ENCODE measurements at places on chromosomes 7 and 10.
A peak's percentile ranks its signal among the peaks of the same experiment; 100 is the strongest.

GRCh38 chr7:1676550-1677078 is 6.5 kb downstream of the ELFN1 start:
- no peak for DNase-seq

DNA sequence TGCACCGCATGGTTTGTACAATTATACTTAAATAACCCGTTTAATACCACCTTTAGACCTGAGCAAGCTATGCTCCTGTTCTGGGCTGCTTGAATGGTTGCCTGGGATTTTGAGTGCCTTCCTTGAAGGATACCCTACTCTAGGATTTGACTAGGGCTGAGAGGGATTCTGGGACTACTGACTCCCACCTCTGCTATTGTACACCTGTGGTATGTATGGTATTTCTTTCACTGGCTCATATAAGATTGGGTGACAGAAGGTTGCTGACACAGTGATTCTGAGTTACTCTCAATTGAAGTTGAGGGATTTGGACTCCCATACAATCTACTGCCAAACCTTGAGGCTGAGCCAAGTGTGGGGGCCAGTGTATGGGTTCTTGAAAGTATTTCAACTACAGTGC is 494.4 kb upstream of the SEMA3D start:
- DNase-seq = no peak

GRCh38 chr10:132101529-132101928 is 35.8 kb downstream of the JAKMIP3 start:
- DNase-seq = no peak

DNA sequence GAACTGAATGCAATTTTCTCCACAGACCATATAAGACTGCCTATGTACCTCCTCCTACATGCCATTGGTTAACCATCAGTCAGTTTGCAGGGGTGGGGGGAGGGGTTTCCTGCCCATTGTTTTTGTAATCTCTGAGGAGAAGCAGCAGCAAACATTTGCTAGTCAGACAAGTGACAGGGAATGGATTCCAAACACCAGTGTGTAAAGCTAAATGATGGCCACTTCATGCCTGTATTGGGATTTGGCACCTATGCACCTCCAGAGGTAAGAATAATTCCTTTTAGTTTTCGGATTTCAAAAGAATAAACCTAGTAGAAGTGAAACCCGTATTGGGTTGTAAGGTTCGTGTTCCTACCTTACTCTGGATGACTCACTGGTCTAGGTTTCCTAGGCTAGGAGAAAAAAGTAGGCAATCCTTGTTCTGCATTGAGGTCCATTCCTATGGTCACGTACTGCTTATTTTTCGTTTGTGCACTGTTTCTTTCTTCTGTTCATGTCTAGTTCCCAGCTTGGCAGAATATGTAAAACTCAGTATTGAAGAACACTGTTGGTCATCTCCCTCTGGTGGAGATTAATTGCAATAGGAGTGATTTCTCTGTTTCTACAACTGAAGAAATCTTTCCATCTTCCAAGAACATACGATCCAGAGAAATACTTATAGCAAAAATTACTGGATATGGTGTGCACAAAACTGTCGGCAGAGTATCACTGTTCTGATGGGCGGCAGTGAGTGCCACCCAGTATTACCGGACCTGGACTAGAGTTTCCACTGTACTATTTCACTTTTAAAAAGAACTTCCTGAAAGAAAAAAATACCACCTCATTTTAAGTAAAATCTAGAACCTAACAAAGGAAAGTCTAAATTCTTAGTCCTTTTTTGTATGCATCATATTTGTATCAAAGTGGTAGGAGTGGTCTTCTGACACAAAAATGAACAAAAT is at the start of gene AKR1C3:
AKR1C3 (plus strand) TSS at position 150 of the 941 bp plus-strand sequence; CDS start at position 181, 31 bp downstream.
- no peak for DNase-seq

DNA sequence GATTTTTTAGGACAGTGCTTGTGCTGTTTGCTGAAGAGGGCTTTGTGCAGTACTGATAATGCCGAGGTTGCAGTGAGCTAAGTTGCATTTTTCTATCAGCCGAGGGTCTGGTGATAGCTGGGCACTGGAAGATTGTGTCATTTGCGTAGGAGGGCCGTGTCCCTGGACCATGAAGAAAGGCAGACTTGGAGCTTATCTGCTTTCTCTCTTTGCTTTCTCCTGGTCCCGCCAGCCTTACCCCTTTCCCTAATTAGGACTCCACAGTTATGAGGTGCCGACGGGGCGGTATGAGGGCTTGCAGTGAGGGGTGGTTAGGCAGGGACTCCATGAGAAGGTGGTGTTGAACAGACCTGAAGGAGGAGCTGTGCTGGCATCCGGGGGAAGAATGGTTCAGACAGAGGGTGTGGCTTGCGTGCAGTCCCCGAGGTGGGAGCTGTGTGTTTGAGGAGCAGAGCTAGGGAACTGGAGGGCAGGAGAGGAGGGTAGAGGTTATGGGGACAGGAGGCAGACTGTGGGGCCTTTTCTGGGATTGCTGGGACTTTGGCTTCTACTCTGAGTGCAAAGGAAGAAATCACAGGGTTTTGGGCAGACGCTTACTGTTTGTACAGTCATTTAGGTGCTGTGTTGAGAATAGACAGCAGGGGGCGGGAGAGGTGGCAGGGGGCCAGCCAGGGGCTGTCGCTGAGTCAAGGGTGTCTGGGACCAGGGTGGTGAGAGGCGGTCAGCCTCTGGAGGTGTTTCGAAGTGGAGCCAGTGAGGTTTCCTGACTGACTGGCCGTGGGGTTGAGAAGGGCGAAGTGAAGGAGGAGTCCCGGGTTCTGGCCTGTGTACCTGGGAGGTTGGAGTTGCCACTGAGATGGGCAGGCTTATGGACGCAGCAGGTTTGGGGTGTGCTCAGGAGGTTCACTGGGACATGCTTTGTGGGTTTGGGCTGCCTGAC is 43.4 kb downstream of the PRF1 start:
- peak; percentile 56 for DNase-seq

GRCh38 chr7:77484785-77485184 is 52.3 kb upstream of the PTPN12 start:
- DNase-seq = no peak

- DNase-seq = no peak
Observed at GRCh38 chr10:28343252-28343651, 40.4 kb upstream of the MPP7 start.

DNA sequence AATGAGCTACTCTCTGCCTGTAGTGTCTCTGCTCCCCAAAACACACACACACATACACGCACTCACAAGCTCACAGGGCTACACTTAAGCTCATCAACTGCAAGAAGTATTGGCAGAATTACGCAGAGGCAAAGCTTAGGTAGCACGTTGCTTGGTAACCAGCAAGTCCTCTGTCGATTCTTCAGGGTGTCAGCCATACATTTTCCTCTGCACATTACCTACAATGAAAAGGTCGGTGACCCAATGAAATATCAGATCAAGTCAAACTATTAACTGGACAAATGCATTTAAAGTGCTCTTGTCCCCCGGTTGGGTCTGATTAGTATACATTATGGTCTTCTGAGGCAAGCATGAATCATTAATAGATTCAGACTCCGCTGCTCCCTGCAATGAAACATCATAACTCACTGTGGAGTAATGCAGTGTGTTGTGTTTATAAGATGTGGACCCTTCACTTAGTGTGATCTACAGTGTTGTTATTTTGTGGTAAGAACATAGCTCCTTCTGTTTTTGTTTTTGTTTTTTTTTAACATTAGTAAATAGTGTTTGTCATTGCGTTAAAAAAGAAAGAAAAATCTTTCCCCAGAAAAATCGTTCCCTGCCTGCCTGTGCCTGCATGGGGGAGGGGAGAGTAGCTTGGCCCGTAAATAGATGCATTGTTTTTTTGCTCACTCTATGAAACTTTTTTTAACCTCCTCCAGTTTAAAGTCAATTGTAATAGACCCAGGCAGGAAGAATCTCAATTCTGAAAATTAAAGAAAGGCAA is 325.5 kb downstream of the SFMBT2 start:
- no peak for DNase-seq

GRCh38 chr10:98444314-98445006 is 2.3 kb downstream of the HPS1 start:
- DNase-seq = no peak

DNA sequence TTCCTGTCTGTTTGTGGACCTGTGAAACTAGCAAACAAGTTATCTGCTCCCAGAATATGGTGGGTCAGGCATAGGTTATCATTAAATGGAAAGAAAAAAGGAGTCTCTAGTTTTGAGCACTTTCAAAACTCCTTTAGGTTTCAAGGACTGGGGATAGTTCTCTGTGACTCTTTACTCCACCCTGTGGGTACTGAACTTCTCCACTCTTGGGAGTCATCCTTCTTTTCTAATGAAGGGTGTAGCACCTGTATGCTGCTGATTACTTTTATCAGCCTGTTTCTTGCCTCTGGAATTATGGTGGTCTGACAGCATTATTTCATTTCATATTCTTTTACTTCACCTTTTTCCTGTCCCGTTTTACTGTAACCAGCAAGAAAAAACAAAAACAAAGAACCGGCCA is 6.7 kb downstream of the GNAI1 start:
- no peak for DNase-seq

DNA sequence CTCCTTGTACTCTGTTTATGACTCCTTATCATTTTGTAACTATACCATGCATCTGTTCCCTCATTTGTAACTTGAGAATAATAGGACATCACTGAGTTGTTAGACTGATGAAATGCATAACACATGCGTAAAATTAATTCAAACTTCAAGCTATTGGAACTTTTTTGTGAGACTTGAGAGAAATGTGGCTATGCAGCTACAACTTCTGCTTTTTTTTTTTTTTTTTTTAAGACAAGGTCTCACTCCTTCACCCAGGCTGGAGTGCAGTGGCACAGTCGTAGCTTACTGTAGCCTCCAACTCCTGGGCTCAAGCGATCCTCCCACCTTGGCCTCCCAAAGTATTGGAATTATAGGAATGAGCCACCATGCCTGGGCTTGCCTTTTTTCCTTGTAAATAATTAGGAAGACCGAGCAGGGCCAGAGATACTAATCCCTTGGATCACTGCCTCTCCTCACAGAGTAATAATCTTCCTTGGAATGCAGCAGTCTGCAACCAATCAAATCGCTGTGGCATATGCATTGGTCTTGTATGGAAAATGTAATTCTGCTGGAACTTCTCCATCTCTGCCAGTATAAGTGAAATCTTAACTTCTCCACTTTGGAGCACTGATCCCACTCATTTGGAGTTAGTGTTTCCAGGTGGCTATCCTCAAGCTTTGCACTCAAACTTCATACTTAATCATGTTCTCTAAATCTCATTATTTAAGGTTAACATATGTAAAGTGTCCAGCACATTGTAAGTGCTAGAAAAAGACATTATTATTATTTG is 2.0 kb upstream of the PANK1 start:
- DNase-seq = no peak

DNA sequence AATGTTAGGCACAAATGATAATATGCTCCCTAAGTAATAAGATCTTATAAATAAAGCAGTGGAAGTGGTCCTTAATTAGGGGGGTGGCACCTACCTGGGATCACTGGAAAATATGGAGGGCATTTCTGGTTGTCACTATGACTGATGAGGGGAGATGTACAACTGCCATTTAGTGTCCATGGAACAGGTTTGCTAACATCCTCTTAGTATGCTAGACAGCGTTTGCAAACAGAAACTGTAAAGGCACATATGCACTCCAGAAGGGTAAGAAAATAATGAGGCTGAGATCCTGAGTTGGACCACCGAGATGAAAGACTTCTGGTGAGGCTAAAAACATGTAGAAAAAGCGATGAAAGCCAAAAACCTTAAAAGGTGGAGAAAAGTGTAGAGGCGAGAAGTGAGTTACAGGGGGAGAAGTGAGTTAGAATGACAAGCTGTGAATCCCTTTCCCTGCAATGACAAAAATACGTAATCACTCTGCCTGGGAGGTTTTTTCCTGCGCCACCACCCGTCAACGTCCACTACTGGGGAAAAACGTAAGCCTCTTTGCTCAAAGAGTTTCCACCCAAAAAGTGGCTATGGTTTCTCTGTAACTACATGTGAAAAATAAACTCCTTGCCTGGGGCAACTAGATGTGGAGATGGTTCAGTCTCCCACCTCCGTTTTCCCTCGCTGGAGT is 767 bp downstream of the KRIT1 start:
- DNase-seq = no peak

DNA sequence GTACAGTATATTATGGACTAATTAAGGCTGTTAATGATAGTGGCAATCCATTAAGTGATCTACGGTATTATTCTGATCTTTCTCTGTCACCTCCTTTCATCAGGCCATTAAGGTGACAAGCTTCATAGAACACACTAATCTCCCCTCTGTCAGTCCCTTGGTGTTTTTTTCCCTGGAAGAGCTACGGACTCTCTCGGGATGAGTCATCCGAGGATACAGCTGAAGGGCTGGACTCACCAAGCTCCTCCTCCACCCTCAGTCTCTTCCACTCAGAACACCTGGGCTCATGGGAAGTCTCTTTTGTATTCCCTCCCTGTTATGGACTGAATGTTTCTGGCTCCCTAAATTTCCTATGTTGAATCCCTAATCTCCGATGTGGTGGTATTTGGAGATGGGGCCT is 69.8 kb upstream of the PLXNA4 start:
- no peak for DNase-seq

DNA sequence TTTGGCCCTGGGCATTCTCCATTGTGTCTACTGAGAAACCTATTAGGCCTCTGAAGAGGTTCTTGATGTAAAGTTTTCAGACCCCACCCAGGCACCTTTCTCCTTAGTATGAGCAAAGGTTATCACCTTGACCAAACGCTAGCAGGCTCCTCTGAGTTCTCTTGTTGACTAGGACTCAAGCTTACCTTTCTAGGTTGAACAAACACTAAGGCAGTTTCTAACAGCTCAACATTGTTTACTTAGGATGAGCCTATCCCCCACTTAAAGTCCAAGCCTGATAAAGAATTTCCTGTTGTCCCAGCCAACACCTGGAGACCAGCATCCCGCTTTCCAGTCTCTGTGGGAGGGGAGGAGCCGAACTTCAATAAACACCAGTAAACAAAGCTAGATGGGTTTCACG is 26.3 kb upstream of the ITGB8 start:
- DNase-seq = no peak

DNA sequence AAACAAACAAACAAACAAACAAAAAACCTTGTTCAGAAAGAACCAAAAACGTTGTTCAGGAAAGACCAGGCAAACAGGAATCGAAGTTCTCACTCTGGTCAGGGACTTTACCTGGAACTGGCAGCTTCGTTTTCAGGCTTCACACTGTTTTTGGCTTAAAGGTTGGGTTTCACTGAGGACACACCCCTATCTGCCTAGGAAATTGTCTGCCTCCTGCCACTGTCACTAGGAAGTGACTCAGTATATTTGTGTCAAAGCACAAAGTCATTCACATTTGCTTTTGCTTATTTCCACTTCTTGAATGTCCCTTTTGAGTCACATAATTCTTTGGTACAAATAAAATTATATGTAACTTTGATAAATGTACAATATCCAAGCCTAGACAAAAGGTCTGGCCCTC is 37.9 kb downstream of the PNLIPRP3 start:
- no peak for DNase-seq

- DNase-seq = no peak
Observed at GRCh38 chr7:47580811-47581331, 1.0 kb downstream of the TNS3 start.

GRCh38 chr7:149495785-149496641 is 1.6 kb downstream of the ZNF746 start:
- no peak for DNase-seq

GRCh38 chr7:156985101-156985992 is 25.1 kb downstream of the MNX1 start:
- no peak for DNase-seq

All from stimulated activated CD8-positive, alpha-beta memory T cell treated with anti-CD3 and anti-CD28 coated beads, Interleukin-2, amount 100 ng/mL, for 1 hour (primary cell).